Psoas muscle (tissue), 8 donors: ENCODE measurements at places on chromosomes 5 and 9. TPM values are rescaled to one million over a fixed set of nuclear protein-coding genes. Genes with fewer than 3 reads are reported as not detected.

Gene OTP
- not detected for total RNA-seq

Gene NXNL2
- total RNA-seq, result not detected

Gene GLRA1
- total RNA-seq, result not detected

Gene FRMD3
- 36.8 TPM for total RNA-seq

Gene TAF11L7
- total RNA-seq, result not detected

Gene CHSY3
- total RNA-seq, result 0.71 TPM

Gene TAF1L
- not detected for total RNA-seq

Gene TRIM7
- total RNA-seq, result 28.8 TPM

Gene FBXL7
- 3.0 TPM for total RNA-seq

Gene ZFP2
- 1.2 TPM for total RNA-seq

Gene GPR21
- not detected for total RNA-seq

Gene DMRT3
- total RNA-seq, result not detected
